ENCODE measurements at places on chromosomes 13 and 19.

GRCh38 chr13:110398564-110399507 is 91.8 kb downstream of the COL4A2 start:
- no peak for DNase-seq

- DNase-seq, result no peak
These were observed 161.1 kb downstream of the SLC7A1 start for GRCh38 chr13:29434217-29434945.

GRCh38 chr19:15623711-15624318 is 8.8 kb downstream of the CYP4F8 start:
- no peak for DNase-seq

GRCh38 chr13:75764251-75764925 is 128.3 kb downstream of the LMO7 start:
- no peak for DNase-seq

GRCh38 chr13:39893808-39894207 is 238.3 kb downstream of the COG6 start:
- DNase-seq, result no peak

GRCh38 chr13:71644579-71644978 is 222.4 kb downstream of the DACH1 start:
- DNase-seq, result no peak

GRCh38 chr13:88000239-88000638 is 329.1 kb downstream of the SLITRK5 start:
- DNase-seq, result no peak

DNA sequence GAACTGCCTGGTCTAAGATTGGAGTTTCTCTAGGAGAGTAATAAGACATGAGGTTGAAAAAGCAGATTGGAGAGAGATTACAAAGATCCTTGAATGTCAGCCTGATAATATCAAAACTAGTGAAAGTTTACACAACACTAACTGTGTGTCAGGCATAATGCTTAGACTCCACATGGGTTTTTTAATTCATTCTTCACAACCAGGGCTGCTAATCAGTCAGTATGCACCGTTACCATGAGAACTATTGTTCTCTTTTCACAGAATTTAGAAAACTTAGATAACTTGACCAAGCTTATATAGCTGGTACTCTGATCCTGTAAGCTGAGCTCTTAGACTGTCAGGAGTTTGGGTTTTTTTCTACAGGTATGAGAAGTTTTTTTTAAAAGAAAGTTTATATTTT is 46.6 kb upstream of the TSC22D1 start:
- DNase-seq, result no peak

DNA sequence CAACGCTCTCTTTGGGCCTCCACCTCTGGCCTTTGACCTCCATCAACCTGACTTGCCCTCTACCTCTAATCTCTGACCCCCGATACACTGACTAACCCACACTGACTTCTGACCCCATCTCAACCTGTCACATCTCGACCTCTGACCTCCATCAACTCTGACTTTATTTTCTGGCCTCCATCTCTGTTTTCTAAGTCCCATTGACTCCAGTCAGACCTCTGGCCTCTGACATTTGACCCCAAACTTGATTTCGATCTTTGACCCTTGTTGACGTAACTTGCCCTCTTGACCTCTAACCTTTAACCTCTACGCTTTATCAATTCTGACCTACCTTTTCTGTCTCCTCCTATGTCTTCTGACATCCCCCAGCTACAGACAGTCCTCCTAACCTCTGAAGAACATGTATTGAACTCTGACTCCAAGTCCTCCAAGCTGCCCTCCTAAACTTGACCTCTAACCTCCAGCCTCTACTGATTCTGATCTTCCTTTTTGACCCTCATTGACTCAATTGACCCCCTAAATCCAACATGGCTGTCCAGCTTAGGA is 780 bp downstream of the ACP4 start:
- DNase-seq, result no peak

GRCh38 chr19:56091751-56092546 is 29.1 kb downstream of the ZNF787 start:
- DNase-seq, result no peak

- DNase-seq, result no peak
These were observed 60.8 kb downstream of the KLF5 start for GRCh38 chr13:73119612-73120011.

DNA sequence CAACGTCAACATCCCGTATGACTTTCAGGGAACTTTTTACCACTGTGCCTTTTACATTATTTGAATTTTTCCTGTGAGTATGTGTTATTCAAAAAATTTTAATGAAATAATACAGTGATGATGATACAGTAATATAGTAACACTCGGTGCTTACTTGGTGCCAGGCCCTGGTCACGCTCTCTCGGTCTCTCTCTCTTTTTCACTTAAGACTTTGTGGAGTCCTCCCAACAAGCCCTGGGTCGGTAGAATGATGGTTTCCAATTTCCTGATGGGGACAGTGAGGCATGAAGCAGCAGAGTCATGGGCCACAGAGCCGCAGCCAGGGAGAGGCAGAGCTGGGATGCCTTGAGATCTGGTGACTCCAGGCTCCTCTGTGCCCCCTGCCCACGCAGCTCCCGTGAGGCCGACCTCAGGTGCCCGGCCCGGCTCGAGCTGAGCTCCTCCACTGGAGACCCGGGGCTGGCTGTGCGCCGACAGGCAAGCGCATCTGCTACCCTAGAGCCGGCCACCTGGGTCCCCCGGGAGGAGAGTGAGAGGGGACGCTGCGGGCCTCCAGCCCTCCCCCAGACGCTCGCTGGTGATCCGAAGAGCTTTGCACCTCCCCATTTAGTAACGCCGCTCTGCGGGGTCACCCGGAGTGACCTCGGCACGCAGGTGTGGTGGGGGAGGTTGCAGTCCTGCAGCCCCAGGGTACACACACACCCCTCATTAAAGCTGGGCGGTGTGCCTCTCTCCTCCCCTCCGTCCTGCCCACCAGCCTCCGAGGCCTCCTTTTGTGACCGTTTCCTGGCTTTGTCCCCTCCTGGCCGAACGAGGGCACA is 4.4 kb upstream of the SBK3 start:
- no peak for DNase-seq

GRCh38 chr13:111367340-111367739 is 46.9 kb downstream of the TEX29 start:
- DNase-seq, result no peak

- DNase-seq, result no peak
These were observed 74.1 kb upstream of the MCF2L start for GRCh38 chr13:112894673-112895481.

- no peak for DNase-seq
These were observed 920 bp upstream of the TIMM13 start for GRCh38 chr19:2428321-2428690.

DNA sequence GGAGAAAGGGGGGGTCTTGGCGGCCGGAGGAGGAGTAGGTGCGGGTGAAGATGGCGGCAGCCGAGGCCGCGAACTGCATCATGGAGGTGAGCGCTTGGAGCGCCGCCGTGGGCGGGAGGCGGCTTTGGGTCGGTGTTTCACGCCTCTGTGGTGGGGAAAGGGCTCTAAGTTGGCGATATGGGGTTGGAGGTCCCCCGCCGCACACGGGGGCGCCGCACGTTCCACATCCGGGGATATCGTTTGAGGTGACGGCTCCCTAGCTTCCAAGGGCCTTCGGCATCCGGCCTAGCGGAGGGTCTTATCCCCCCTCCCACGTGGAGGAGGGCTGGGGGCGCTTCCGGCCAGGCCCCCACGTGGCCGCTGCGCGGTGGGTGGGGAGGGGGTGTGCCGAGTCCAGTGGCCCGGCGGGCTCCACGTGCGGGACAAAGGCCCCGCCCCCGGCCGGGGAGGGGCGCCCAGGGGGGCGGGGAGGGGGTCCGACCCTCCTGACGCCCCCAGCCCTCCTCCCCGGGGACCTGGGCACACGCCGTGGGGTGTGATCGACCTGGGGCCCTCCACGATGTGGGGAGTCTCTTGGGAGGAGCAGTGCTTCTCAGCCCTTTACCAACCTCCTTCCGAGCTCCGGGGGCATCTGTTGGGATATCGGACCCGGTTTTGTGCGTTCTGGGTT is at the start of gene PRMT1:
Gene PRMT1 (plus strand): TSS at position 41 of the 670 bp plus-strand sequence. CDS start 10 bp downstream, at position 51.
- DNase-seq, result no peak

DNA sequence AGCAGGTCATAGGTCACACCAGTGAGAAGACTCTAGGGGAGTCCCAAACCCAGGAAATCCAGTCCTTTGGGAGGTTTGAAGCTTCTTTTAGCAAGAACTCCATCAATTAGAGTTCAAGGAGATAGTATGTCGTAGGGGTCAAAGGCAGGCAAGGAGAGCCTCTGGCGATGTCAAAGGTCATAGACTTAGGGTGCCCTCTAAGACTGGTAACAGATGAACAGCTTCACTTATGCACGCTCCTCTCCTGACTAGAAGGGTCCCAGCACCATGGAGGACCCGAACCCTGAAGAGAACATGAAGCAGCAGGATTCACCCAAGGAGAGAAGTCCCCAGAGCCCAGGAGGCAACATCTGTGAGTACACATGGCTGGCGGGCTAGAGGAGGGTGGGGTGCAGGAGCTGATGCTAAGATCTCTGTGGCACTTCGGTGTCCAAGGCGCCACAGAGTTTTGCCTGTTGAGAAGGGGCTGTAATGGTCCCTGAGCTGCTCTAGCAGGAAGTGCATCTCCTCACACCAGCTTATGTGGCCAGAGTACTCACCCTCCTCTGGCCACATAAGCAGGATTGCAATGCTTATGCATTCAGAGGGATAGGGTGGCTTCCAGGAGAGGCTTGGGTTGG is 557 bp downstream of the ZNF576 start:
- DNase-seq, result no peak

GRCh38 chr13:23348262-23349127 is 85.0 kb downstream of the SACS start:
- no peak for DNase-seq

All from cerebellar nuclear complex (tissue), 1 donor.